ENCODE measurements at places on chromosomes 7 and 10. TPM values are rescaled to one million over a fixed set of nuclear protein-coding genes. Genes with fewer than 3 reads are reported as not detected.

BHLHA15 gene
- not detected for total RNA-seq

ALKBH4 gene
- 4.8 TPM for total RNA-seq

LRRD1 gene
- not detected for total RNA-seq

NPY gene
- total RNA-seq = not detected

PPIF gene
- 91.6 TPM for total RNA-seq

DNA sequence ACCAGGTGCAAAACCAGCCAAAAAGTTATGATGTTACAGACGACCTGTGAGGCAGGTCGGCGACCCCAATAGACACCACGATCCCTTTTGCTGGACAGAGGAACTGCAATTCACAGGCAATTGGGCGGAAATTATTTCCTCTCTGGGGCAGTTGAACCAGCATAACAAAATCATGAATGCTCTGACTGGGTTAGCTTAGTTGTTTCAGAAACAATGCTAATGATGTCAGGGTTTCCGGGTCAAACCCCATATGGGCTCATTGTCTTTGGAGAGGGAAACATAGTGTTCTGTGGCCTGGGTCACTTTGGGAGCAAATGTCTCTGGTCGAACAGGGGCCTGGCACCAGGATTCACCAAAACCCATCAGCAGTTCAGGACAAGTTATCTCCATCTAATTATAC lies 669.1 kb upstream of the NRP1 start:
- no peaks in the 10 kb centered on the region for H3K27me3 ChIP-seq
- DNase-seq = no peak
- H3K4me3 ChIP-seq = no peak overlapping the region
- no peaks in the 10 kb centered on the region for H3K36me3 ChIP-seq
- no peak overlapping the region for H3K27ac ChIP-seq
- no peaks in the 10 kb centered on the region for H3K4me1 ChIP-seq

DNA sequence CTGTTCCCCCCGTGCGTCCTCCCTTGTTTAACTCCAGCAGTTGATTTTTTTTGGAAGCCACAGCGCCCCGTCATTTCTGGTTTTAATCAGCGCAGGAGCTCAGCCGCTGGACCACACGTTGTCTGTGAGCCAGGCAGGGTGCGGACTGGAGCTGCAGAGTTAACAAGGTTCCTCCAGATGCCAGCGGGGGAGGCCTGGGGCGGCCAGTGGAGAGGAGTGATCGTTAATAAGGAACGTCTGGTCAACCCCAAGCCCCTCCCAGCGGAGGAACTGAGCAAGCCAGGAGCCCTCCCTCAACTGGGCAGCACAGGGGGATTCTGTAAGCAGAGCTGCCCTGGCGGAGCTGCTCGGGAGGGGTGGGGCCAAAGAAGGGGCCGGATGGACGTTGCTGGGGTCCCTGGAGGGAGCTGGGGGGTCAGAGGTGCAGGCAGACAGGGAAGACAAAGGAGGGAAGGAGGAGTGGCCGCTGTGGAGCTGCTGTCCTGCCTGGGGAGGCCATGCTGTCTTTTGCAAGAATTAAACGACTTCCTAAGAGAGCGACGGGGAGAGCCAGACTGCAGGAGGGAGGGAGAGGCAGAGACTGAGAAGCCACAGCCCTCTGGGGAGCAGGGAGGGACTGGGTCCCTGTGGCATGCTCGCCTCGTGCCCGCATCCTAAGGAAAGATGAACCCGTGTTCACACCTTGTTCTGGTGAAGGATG lies 537.1 kb upstream of the FOXK1 start:
- H3K4me3 ChIP-seq = no peak overlapping the region
- no peak for DNase-seq
- no peaks in the 10 kb centered on the region for H3K4me1 ChIP-seq
- H3K36me3 ChIP-seq = no peaks in the 10 kb centered on the region

Measured in naive thymus-derived CD4-positive, alpha-beta T cell (primary cell).